ENCODE measurements at places on chromosomes 6 and 20. TPM values are rescaled to one million over a fixed set of nuclear protein-coding genes. Genes with fewer than 3 reads are reported as not detected.

Gene HRH3
- total RNA-seq: not detected

Gene PHACTR3
- total RNA-seq: not detected

Gene ZMYND8
- 26.4 TPM for total RNA-seq

Gene CGA
- total RNA-seq: 4.6 TPM

Gene HLA-DRB1
- total RNA-seq: not detected

Gene LHFPL5
- not detected for total RNA-seq

Gene SLPI
- total RNA-seq: not detected

Gene AHCY
- total RNA-seq: 157 TPM

Gene FNDC1
- not detected for total RNA-seq

Gene FKBP1C
- 0.18 TPM for total RNA-seq

Gene MACROD2
- total RNA-seq: not detected

Gene SYCP2L
- not detected for total RNA-seq

Gene CFAP206
- total RNA-seq: 0.29 TPM

Gene PRSS35
- 3.0 TPM for total RNA-seq

Gene OOEP
- not detected for total RNA-seq

Gene ATP9A
- total RNA-seq: 3.2 TPM

Gene ULBP3
- 10.7 TPM for total RNA-seq

Gene BPI
- not detected for total RNA-seq

Gene MROH8
- total RNA-seq: under 0.01 TPM

Gene DEFB128
- total RNA-seq: not detected

Gene PRIM2
- total RNA-seq: 28.8 TPM

Gene LTV1
- total RNA-seq: 15.4 TPM

Gene BCAS1
- not detected for total RNA-seq

Gene ULBP1
- total RNA-seq: 4.3 TPM

Gene EIF6
- 261 TPM for total RNA-seq

Gene BPIFA1
- not detected for total RNA-seq

Gene IRF4
- total RNA-seq: not detected

Gene MAN1A1
- 41.6 TPM for total RNA-seq

Gene OR12D3
- not detected for total RNA-seq
